ENCODE measurements at places on chromosomes 3 and 15.

- no peak for DNase-seq
Measured at GRCh38 chr15:52678468-52679231, 538 bp downstream of the ATOSA start.

DNA sequence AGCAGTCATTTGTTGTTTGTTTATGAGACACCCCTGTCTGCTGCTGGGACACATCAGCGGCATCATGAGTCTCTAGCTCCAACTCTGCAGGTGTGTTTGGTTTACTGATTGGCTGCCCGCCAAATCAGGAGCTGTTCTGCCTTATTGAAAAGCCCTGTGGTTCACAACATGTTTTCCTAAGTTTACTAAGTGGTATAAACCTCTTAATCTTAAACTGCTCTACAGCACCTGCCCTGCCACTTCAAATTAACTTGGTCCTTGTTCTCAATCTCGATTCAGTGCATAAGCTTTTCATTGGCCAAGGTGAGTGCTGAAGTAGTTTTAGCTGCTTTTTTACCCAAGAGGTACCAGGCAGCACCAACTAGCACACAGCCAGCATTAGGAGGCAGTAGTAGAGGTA lies 77.8 kb upstream of the WDR72 start:
- DNase-seq, result no peak

DNA sequence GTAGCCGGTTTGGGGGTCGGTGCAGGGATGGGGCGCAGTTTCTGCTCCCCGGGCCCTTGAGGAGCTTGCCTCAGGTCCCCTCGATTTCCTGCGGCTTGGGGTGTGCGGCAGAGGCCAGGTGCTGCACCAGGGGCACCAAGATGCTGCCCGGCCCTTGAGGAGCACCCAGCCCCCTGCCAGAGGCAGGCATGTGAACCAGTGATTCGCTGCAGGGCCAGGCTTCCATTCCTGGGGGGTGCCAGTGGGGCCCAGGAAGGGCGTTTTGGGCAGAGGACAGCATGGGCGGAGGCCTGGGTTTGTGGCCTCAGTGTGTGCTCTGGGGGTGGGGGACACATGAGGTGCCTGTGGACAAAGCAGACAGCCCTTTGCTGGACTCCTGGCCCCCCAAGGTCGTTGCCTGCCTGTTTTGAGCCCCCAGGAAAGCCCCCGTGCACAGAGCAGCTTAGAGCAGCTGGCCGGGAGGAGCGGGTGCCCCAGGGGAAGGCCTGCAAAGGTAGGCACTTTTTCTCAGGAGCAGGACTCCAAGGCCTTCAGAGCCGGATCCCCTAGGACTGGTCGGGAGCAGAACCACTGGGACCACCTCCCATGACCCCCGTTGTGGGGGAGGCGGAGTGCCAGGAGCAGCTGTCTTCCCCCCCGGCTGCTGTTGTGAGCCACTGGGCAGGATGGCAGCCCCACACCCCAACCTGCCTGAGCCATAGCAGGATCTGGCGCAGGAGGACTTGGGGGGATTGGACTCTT lies 1.6 kb downstream of the PLXNA1 start:
- no peak for DNase-seq

DNA sequence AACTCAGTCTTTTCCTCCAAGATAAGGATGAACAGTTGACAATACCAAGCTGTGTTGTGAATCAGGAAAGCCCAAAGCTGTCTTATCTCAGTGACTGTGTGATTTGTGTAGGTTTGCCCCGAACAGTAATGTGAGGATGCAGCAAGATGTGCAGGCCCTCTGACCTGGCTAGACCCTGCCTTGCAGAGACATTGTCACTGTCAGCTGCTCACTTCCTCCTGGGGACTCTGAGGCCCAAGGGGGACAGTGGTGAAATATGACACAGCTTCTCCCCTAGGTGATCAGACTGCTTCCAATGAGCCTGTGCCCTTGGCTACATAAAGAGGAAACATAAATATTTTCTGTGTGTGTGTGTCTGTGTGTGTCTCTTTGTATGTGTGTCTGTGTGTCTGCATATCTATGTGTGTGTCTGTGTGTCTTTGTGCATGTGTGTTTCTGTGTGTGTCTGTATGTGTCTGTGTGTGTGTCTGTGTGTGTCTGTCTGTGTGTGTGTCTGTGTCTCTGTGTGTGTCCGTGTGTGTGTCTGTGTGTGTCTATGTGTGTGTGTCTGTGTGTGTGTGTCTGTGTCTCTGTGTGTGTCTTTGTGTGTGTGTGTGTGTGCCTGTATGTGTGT lies 21.7 kb downstream of the LRRK1 start:
- no peak for DNase-seq

GRCh38 chr3:41630708-41631107 lies 331.2 kb downstream of the ULK4 start:
- DNase-seq, result no peak

- DNase-seq, result no peak
Measured at GRCh38 chr15:92953566-92953965, 53.4 kb downstream of the CHD2 start.

DNA sequence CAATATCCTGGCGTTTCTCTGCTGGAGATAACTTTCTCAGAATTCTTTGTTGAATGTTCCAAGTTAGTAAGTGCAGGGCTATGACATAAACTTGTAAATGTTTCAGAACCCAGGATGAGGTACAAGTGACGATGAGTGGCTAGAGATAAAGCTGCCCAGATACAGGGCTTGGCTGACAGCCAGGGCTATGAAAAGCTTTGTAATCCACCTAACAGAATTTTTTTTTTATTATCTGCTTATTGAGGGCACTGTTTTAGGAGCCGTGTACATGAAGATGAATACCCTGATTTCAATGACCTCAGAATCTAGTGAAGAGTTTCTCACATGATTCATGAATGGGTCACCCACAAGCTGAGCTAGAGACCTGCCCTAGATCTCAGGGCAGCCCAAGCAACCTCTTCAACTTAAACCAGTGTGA lies 431.4 kb downstream of the DIPK2A start:
- DNase-seq, result no peak

- no peak for DNase-seq
Measured at GRCh38 chr3:25511972-25512721, 84.1 kb downstream of the RARB start.

DNA sequence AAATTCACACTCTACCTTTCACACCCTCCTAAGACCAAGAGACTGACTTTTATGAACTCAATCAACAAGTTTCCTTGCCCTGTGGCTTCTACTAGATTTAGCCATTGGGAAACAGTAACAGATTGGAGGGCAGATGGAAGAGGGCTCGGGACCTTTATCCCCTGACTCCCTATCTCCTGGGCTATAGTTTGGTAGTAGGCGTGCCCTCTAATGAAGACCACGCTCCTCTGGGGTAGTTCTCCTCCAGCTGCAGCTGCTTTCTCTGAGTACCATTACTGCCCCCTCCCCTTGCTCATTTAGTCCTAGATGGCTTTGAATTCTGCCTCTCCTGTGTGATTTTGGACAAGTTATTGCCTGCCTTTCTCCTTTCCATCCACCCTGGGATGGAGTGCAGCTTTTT lies 33.3 kb downstream of the FMN1 start:
- no peak for DNase-seq

- DNase-seq, result no peak
Measured at GRCh38 chr15:92158426-92158825, 235.3 kb upstream of the ST8SIA2 start.

DNA sequence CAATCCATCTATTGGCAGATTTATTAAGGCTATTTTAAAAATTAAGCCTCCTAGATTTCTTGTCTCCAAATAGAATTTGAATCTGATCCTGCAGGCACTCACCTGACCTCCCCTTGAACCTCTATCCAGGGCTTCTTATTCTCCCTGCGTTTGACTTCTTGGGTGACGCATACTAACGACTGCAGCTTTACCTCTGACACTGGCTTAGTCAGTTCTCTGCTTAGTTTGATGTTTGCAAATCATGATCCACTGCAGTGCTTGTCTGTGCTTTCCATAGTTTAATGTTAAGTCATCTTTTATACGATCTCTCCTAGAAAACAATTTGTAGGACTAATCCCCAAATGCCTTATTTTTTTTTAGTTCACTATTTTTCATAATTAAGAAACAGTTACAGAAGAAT lies 233.1 kb downstream of the ROBO1 start:
- DNase-seq, result no peak

DNA sequence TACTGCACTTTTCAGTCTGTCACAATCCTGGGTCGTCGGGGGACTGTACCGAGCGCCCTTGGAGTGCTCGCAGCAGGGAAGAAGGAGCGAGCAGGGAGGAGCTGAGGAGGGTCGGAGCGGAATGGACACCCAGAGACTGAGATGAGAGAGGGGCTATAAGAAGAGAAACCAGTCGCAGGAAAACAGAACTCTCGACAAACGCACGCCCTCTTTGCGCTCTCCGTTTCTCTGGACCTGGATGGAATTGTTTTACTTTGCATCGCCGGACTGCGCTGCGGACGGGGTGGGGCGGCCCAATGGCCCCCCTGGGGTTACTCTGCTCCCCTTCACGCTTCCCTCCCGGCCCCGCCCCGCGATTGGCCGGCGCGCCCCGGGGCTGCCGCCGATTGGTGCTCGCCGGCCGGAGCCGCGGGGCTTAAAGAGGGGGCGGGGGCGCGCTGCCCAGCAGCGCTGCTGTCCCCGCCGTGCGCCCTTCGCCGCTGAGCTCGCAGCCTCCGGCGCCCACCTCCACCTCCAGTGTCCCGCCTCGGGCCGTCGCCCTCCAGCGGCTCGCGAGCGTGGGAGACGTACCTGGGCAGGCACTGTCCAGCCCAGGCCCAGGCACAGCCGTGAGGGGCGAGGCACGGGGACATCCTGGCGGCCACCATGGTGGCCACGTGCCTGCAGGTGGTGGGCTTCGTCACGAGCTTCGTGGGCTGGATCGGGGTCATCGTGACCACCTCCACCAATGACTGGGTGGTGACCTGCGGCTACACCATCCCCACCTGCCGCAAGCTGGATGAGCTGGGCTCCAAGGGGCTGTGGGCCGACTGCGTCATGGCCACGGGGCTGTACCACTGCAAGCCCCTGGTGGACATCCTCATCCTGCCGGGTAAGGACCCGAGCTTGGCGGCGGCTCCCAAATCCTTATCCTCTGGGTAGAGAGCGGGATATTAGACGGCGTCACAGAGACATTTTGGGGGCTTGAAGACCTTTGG lies at the start of gene CLDN11:
TSS of gene CLDN11 (plus strand) at position 447 of the 977 bp plus-strand sequence. CDS start at position 646, 199 bp downstream.
- DNase-seq, result no peak

- DNase-seq, result no peak
Measured at GRCh38 chr3:55795296-55795695, 308.2 kb upstream of the WNT5A start.

DNA sequence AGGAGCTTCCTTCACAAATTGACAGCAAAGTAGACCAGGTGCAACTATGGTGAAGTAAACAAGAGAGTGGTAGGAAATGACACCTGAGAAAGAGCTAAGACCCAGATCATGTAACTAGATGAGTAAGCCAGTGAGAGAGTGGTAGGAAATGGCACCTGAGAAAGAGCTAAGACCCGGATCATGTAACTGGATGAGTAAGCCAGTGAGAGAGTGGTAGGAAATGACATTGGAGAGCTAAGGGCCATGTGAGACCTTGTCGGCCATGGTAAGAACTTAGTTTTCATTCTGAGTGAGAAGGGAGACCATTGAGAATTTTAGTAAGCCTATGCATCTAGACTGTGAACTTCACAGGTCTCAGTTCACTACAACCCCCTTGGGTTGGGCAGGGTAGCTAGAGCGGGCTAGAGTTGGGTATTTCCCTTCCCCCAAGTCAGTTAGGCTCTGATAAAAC lies 5.4 kb upstream of the SENP7 start:
- DNase-seq, result no peak

DNA sequence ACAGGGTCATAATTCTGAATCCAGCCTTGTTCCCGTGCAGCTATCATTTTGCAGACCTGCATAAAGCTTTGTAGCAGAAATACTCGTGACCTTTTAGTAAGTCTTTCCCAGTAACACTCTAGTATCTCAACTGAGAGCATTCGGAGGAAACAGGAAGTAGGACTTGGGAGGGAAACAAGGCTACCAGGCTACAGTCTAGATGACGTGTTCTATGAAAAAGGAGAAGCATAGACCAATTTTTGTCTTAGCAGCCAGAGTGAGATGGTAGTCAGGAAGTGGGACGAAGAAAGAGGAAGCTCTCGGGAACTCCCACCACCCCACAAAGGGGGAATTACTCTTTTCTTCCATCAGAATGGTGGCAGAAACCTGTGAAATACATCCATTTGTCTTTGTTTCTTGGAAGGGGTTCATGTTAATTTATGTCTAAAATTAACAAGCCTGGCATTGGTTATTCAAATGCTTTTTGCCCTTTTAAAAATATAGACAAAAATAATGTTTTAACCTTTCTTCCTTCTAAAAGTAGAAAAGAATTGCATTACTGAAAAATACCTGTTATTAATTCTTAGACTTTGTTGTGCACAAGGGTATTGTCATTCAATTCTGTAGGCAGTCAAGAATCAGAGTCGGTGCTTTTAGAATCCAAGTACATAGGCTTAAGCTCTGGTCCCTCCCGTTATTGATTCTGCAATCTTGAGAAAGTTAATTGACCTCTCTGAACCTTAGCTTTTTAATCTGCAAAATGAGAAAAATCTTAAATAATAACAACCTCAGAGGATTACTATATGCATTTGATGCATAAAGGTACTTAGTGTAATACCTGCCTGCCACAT lies 1.6 kb upstream of the SUCNR1 start:
- no peak for DNase-seq

GRCh38 chr3:162892921-162893793 lies 1396.5 kb downstream of the OTOL1 start:
- no peak for DNase-seq

GRCh38 chr15:85063088-85063487 lies 81.4 kb downstream of the PDE8A start:
- DNase-seq, result no peak

GRCh38 chr15:68768321-68768720 lies 52.4 kb downstream of the ANP32A start:
- no peak for DNase-seq

GRCh38 chr3:110755345-110755744 lies 316.3 kb upstream of the NECTIN3 start:
- DNase-seq, result no peak

GRCh38 chr3:173045770-173046382 lies 95.2 kb downstream of the SPATA16 start:
- DNase-seq, result peak; percentile 20

DNA sequence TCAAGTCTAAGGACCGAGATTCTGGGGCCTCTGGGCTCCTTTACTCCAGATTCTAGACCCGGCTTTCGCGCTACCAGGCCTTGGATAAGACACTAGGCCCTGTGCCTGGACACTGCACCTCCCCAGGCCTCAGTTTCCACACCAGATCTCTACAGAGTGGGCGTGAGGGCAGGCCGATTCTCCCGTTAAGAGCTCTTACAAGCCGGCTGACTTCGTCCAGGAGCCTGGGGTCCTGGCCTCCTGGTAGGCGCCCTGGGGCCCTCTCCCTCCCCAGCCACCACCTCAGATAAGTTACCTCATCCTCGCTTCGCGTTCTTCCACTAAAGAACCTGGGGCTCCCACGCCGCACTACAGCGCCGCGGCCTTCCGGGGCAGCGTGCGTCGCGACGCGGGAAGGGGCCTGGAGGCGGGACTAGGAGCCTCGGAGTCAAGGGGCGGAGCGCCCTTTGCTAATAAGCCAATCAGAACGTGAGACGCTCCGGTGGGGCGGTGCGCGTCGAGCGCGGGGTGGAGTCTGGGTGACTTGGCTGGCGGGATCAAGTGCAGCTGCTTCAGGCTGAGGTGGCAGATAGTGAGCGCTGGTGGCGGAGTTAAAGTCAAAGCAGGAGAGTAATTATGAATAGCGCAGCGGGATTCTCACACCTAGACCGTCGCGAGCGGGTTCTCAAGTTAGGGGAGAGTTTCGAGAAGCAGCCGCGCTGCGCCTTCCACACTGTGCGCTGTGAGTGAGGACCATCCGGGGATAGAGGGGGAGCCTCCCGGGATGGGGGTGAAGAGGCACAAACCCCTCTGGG lies at the start of the genes EAF2 and IQCB1:
TSS of gene EAF2 (plus strand) at position 539 of the 794 bp plus-strand sequence. CDS start at position 616, 77 bp downstream.
TSS of gene IQCB1 (minus strand) at position 390 of the 794 bp plus-strand sequence. CDS start 6,100 bp downstream, outside the sequence.
- DNase-seq, result peak; percentile 86

GRCh38 chr3:133328373-133328772 lies 71.5 kb upstream of the BFSP2 start:
- no peak for DNase-seq

GRCh38 chr3:127637971-127638370 lies 9.0 kb downstream of the PODXL2 start:
- no peak for DNase-seq

Data from NCI-H1694 treated with DMSO at 0.1 percent for 48 hours (cell line).